AG04449 (cell line): ENCODE measurements at places on chromosomes 4 and X.

DNA sequence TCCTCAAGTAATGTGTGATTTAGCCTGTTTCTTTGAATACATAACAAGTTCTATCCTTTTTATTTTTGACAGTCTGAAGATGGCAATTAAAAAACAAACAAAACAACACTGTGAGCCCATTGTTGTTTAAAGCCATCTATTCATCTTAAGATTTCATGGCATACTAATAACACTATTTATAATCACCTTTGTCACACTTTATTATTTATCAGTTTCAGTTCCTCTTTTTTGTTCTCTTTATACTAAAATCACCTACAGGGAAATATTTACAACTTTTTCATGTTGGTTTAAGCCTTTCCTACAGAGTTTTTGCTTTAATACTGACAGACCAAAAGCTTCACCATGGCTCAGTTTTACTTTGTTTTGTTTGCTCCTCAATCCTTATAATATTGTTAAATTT is 247.4 kb upstream of the CTSO start:
- no peak for DNase-seq

DNA sequence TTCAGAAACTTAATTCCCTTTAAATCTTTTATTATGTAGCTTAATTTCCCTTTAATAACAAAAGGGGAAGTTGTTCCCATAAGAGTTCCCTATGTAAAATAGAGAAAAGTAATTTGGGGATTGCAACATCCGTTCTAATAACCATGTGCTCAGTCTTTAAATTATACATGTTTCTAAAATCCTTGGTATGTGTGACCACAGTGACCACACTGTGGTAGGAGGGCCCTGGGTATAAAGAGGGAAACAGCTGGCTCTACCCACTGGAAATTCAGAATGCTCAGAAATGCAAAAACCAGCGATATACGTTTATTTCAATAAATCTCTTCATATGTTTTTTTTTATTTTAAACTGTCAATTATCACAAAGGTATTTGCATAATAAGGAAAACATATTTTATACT is 219.1 kb downstream of the FGF13 start:
- no peak for DNase-seq

DNA sequence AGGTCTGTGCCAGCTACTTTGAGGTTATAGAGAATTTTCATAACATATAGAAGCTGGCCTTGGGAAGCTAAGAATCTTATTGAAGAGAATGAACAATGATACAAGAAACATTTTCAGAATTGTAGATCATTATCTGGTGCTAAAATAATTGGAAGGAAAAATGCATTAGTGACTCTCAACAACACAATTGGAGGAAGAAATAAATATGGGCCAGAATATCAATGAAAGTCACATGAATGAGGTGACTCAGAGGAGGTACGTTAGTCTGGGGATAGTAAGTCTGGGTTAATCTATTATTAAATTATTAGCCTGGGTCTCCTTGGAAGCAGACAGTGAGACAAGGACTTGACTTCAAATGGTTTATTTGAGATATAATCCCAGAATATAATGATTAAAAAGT is 529.3 kb upstream of the SLIT2 start:
- no peak for DNase-seq

- peak; percentile 52 for DNase-seq
Observed at GRCh38 chr4:153514001-153514526, 47.9 kb downstream of the TMEM131L start.

DNA sequence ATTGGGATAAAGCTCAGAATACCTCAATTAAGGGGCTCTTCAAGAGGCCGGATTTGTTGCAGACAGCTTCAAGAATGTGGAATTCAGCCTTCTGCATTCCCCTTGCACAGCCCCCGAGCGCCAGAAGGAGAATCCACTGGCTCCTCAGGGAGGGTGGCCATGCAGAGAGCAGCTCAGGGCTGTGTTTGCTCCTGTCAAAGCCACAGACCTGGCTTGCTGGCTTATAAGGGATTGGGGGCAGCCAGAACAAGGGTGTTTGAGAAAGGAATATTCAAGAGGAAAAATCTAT is 36.8 kb downstream of the ING2 start:
- DNase-seq, result no peak

GRCh38 chrX:103789004-103789403 is 12.4 kb downstream of the PLP1 start:
- DNase-seq, result no peak

DNA sequence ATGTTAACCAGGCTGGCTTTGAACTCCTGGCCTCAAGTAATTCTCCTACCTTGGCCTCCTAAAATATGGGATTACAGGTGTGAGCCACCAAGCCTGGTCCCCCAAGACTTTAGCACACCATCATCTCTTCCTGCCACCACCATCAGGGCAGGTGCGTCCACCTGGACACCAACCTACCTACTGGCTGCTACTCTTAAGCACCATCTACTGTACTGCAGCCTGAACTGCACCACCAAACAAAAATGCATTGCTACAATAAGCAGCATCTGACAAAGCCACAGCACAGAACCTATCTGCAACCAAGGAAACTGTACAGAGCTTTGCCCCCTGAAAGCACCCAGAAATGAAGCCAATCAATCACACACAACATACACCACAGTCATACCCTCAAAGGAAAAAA is 139.7 kb downstream of the EFHC2 start:
- DNase-seq, result no peak

DNA sequence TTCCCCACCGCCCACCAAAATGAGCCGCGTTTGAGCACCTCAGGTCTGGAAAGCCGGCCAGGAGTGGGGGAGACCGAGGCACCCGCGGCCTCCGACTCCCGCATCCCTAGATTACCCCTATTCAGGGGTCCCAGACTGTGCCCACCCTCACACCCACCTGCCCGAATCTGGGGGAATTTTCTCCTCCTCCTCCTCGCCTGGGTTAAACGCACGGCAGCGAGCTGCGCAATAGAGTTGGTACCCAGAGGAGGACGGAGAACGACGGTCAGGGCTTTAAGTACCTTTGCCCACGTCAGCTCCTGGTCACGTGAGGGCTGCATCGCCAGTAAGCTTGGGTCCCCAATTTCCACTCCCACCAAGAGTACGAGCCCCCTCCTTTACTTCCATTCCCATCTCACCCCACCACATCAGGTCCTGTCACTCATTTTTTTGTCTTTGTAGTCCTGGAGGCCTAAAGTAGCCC is at the start of gene ARMCX2:
Gene ARMCX2 (minus strand): TSS at position 250 of the 463 bp plus-strand sequence. CDS start 2,262 bp downstream, outside the sequence.
- no peak for DNase-seq

GRCh38 chrX:151537572-151537971 is 25.9 kb upstream of the PASD1 start:
- no peak for DNase-seq

DNA sequence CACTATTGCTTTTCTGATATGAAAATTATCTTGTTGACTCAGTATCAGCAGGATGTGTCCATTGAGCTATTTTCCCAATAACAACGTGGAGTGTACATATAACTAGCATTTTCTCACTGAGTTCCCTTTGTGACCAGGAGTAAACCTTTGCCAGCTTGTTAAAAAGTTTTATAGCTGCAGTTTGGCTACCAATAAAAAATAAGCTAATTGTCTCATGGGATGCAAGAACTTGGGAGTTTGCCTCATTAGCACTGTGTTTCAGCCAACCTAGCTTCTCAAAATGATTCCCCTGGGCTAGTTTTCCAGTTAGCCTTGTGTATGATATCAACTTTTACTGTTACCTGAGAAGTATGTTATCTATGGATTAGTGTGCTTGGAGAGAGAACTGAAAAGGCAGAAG is 24.9 kb upstream of the ANXA5 start:
- DNase-seq, result no peak

DNA sequence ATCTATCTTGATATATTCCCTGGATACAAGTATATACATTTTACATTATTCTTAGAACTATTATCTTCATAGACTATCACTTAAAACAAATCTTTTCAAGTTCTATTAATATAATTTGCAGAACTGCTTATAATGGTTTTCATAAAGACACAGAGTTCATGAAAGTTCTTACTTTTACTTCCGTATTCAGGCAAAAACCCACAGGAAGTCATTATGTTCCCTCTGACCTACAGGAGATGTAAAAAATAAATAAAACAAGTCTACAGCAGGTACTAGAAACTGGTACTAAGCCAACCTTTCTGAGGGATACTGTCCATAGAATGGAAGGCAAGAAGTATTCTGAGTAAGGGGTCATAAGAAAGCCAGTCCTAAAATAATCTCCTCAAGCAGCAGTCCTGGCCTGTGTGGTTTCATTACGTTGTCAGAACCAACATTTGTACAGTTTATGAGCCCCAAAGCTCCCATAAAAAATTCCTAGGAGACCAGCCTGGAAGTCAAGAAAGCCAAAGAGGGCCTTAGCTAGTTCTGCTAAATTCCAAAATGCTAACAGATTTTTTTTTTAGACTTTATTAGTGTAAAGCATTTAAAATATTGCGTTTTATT is 68.6 kb downstream of the CAMK2D start:
- no peak for DNase-seq

DNA sequence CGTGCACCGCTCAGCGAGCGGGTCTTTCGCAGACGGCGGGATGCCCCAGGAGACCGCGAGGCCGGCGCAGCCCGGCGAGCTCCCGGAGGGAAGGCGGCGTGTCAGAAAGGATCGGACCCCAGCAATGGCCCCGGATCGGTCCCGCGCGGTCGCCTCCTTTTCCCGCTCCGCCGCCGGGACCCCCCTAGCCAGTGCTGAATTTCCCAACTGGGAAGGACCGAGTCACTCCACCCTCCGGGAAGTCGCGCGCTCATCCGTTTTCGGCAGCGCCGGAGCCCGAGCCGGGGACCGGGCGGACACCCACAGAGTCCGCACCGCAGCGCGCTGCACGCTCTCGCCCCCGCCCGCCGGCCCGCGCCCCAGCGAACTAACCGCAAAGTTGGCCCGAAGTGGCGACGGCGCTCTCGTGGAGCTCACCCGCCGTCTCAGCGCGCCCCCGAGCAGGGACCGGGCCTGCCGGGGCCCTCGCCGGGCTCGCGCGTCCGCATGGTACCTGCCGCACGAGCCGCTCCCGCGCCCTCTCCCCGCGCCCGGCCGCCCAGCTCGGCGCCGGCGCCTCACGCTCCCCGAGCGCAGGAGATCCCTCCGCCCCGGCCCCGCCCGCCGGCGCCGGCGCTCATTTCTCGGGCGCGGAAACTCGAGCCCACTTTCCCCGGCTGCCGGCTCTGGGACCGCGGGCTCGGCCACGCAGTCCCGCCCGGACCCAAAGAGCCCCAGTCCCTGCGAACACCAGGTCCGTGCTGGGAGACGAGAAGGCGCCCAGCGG is at the start of gene FAT1:
Gene FAT1 (minus strand): TSS at position 565 of the 766 bp plus-strand sequence. CDS start 14,029 bp downstream, outside the sequence.
- no peak for DNase-seq

DNA sequence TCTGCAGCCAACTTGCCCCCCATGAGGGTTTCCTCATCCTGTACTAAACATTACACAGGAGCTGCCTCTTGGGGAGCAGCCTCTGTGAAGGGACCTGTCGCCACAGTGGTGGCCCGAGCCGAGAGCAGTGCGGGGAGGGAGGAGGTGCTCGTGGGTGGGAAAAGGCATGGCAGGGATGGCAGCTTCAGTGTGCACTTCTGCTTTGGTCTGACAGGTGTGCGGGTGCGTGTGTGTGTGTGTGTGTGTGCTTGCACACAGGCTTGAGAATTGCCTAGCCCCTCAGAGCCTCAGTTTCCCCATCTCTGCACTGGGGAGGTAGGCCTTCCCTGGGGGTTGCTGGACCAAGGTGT is 3.9 kb downstream of the SH3TC1 start:
- no peak for DNase-seq

DNA sequence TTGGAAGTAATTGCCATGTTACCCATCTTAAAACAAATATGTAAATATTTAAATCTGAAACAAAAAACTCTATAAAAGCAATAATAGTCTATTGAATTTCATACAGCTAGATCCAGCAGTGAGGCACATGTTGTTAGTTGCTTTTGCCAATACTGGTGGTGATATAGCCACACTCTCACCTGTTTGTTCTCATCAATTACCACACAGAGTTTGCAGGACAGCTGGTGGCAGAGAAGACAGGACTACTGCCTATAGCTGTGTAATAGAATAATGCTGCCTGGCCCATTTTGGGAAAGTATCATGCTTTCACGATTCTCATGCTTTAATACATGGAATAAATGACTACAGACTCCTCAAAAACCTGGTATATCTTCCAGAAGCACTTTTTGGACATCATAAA is 3.7 kb upstream of the PRR32 start:
- DNase-seq, result no peak

GRCh38 chrX:21708116-21708515 is 49.8 kb downstream of the SMPX start:
- DNase-seq, result no peak

DNA sequence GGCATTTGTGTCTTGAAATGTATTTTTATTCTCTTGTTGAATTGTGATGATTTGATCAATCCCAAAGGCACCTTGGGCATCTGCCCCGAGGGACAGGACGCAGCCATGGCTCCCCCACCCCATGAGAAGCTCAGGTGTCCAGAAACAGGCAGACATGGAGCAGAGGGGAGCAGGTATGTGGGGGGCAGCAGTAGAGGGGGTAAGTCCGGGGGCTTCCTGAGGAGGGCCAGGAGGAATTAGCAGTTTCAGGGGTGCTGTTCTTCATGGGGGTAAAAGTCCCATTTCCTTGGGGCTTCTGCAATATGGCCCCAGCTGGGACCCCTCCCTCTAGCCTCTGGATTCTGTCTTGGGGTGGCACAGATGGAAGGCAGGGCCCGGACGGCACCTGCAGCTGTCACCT is 67.0 kb upstream of the HMX1 start:
- no peak for DNase-seq

DNA sequence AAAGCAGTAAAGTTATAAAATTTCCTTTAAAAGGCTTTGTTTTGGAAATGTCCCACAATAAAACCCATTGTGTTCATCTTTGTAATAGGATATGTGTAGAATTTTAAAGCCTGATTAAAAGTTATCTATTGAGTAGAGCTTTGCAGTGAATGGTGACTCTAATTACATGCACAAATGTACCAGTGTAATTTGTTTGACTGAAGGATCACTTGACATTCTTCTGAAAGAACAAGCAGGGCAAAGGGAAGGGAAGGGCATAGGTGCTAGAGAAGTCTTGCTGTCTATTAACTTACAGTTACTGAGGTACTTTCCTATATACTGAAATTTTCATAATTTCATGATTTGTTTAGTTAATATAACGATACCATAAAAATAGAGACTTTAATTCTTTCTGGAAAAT is 70.8 kb downstream of the STIM2 start:
- no peak for DNase-seq

GRCh38 chrX:69257499-69258127 is 92.4 kb upstream of the PJA1 start:
- no peak for DNase-seq

- no peak for DNase-seq
Observed at GRCh38 chr4:72842323-72842722, 227.2 kb downstream of the COX18 start.

DNA sequence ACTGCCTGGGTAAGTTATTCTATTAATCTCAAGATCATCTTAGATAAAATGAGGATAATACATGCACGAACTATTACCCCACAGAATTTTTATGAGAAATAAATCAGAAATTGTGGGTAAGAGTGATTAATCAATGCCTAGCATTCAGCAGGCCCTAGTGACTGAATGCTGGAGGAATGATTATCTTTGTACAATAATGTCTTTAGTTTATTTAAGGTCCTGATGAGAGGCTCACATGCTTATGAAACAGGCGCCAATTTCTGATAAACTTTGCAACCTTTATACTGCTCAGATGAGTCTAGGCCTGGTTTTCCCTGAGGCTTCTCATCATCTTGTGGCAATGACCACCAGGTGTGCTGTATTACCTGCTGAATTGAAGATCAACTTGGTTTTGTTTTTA is 27.8 kb upstream of the BMP2K start:
- no peak for DNase-seq
